ENCODE measurements at places on chromosomes 6 and 20.
A peak's percentile ranks its signal among the peaks of the same experiment; 100 is the strongest.

DNA sequence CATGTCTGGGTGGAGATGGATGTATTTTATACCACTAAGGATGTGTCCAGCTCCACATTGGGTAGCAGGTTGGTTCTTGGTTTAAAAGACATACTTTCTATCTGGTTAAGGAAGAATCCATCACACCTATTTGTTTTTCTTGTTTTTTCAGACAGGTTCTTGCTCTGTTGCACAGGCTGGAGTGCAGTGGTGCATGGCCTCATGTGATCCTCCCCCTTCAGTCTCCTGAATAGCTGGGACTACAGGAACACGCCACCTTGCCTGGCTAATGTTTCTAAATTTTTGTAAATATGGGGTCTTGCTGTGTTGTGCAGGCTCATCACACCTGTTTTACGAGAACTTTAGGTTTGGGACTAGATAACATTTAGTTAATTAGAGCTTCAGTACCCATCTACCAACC lies 115.7 kb upstream of the PRND start:
- no peak for DNase-seq

DNA sequence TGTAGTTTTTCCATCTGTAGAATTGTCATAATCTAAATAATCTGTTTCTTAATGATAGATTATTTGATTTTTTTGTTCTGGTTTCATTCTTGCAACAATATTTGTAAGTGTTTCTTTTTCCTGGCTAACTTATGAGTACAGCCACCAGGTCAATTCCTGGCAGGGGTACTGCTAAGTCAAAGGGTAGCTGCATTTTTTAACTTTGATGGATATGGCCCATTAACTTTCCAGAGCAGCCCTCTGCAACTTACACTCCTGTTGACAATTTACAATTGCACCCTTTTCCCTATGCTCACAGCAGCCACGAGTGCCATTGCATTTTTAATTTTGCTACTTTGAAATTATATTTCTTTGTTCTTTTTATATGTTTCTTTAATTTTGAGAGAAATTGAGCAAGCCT lies 209.3 kb upstream of the CST7 start:
- DNase-seq: no peak

GRCh38 chr20:12270863-12271262 lies 353.2 kb downstream of the BTBD3 start:
- DNase-seq: no peak

DNA sequence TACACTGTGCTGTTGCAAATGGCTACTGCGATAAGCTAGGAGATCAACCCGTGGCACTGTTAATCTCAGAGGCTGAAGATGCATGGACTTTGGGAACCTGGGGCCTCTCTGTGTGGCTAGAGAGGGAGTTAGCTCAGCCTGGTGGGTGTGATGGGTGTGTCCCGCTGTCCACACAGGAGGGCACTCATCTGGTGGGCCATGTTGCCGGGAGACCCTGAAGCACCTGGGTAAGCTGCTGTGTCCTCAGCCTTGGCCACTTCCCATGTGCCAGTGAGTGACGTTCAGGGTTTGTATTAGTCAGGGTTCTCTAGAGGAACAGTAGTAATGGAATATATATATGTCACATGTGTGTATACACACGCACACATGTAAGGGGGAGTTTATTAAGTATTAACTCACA lies 132.7 kb downstream of the ERMARD start:
- no peak for DNase-seq

DNA sequence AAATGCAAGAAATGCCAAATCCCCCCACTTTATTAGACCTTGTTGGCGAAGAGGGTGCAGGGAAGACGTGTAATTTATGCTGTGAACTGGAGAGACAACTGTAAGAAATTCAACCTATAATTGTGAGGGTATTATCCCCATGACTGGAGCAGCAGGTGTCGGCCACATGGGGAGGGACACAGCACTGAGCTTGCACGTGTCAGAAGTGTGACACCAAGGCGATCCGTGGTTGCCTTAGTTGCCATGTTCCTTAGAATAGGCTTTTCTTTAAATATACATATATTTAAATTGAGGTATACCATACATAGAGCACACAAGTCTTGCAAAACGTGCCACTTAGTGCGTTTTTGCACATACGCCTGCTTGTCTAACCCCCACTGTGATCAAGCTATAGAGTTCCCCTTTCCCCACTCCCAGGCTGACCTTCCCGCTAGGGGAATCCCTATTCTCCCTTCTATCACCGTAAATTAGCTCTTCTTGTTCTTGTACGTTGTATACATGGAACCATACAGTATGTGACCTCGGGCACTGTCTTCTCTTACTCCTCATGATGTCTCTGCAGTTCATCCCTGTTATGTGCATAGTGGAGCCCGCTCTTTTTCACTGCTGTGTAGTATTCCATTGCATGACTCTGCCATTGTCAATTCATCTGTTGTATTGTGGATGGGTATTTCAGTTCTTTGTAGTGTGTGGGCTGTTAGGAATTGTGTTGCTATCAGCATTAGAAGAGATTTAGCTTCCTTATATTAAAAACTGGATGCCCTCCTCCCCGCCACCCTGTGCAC lies 81.6 kb upstream of the PMEPA1 start:
- no peak for DNase-seq

DNA sequence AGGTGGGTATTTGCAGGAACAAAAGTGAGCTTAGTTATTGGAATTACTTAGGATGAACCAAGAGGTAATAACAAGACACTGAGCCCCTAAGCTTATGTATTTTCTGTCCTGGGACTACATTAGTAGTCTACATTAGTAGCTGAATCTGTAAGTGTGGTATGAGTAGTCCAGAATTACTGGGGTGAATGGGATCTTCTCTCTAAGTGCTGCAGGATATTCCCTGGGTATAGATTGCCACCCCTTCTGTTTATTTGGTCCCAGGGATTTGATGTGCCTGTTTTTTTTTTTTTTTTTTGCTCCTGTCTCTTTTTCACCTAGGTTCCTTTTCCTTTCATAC lies 5.9 kb downstream of the CD2AP start:
- DNase-seq: peak; percentile 6

DNA sequence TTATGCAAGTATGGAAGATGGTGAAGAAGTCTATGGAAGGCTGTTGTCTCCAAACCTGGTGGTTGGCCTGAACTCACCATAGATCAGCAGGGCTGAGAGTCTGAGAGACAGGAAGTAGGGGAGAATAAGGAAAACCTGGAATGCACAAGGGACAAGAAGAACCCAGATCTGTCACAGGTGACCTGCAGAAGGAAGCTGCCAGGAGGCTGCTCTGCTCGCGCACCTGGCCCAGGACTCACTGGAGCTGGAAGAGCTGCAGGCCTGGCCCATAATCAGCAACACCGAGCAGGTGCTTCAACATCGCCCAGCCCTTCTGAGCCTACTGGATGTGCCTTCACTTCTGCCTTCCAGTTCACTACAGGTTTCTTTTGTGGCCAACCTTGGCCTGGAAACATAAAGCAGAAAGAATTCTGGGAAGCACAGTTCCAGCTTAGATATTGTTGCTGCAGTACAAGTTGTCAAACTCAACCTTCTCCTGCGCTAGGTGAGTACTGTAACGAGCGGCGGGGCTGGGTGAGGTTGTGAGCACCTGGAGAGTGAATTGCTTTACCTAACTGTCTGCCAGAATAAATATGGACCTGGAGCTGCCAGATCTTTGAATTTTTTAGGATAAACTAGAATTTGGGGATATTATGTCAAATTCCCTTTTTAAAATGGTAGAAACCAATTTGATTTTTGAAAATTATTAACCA lies 82.4 kb downstream of the CDH26 start:
- no peak for DNase-seq

DNA sequence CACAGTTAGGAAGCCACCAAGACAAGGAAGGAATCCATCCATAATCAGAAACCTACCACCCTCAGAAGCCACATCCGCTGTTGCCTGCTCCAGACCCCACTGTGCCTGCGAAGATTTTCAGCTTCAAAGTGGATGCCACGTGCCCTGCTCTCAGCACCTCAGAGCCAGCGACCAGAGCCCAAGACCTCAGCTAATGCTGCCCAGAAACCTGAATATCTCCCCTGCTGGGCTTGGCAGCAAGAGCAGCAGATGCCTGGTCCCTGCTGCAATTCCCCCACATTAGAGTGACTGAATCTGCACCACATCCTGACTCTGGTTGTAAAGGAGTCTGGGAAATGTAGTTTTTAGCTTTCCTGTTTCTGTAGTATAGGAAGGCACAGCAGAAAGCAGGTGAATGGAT lies 10.7 kb upstream of the ULBP3 start:
- no peak for DNase-seq

- no peak for DNase-seq
Observed at GRCh38 chr20:3771552-3772058, 4.1 kb upstream of the ADISSP start.

GRCh38 chr20:6866741-6867140 lies 99.3 kb downstream of the BMP2 start:
- DNase-seq: no peak

DNA sequence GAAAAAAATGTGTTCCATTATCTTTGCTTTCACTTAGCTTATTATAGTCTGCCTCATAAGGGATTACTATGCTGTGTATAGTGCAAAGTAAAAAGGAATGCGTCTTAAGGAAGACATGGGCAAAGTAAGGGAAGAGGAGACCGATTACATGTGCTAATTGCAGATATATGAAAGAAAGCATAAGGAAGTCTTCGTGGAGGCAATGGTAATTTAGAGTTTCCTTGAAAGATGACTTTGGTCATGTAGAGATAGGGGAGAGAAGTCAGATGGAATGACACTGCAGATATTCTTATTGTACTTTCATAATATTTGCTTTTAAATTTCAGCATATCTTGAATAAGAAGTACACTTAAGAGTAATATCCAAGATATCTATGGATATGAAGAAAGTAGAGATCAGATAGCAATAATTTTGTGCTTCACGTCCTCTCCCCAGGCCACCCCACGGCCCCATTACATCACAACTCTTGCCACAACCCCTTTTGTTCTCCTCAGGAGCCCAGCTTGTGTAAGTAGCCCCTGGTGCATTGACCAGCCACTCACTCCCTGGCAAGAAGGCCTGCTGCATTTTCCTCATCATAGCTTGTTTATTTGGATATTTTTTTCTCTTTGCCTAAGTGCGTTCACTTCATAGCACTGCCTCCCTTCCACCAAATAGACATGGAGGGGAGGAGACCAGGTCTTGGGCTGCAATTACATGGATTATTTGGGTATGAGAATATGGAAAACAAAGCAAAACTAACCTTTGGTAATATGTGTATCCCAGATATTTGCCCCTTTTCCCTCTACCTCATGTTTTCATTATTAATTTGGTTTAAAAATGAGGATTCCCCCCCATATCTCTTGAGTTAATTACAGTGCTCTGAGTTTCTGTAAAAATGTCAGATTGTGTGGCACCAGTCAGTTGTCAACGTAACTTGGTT lies 30.7 kb upstream of the COL10A1 start:
- DNase-seq: no peak

DNA sequence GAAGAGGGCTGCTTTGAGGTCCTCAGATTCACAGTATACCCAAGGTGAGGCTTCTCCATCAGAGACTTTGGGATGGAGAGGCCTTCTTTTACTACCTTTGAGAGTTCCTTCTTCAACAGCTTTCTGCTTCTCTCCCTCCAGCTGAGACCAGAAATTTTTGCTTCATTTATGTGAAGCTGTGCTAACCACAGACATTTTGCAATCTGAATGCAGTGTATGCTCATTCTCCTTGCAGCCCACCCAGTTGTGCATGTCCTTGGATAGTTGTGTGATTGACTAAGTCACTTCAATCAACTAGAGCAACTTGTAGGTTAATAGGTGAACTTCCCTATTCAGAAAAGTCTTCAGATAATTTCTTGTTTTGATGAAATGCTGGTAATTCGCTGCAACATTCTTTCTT lies 20.1 kb downstream of the DCBLD1 start:
- peak; percentile 45 for DNase-seq

- DNase-seq: no peak
Observed at GRCh38 chr6:94639564-94639963, 937.8 kb upstream of the MANEA start.

- no peak for DNase-seq
Observed at GRCh38 chr6:100461917-100462705, 2.6 kb downstream of the SIM1 start.

- peak; percentile 14 for DNase-seq
Observed at GRCh38 chr6:93972791-93973190, 553.4 kb upstream of the EPHA7 start.

DNA sequence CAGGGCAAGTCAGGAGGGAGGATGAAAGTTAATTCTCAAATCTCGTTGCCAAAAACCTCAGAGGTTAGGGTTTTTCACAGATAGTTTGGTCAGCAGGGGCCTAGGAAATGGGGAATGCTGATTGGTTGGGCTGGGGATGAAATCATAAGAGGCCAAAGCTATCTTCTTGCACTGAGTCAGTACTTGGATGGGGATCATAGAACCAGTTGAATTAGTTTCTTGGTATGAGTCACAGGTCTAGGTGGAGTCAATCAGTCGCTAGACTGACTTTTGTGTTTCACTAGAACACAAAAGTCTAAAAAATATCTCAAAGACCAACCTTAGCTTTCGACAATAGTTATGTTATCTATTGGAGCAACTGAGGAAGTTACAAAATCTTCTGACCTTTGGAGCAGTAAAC lies 368.5 kb downstream of the TBC1D32 start:
- peak; percentile 44 for DNase-seq

DNA sequence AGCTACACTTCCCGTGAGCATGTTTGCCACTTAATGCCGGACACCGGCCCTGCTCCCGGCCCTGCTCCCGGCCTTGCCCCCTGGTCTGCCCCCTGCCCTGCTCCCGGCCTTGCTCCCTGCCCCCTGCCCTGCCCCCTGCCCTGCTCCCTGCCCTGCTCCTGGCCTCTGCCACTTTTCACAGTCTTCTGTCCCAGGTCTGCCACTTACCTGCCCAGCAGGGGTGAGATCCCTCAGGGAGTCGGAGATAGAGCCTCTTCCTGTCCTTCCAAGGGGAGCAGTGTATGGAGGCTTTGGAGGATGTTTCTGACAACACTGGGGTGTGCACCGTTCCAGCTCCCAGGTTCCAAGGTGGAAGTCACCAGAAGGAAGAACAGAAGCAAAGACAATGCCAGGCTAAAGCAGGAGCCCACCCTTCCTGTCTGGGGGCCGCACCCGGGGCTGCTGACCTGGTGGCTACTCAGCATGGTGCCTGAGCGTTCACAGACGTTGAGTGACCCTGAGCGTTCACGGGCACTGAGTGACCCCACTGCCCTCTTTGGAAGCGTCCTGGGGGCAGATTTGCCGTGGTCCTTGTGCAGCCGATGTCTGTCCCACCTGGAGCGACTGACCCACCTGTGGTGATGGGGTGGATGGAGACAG lies 199.8 kb downstream of the DLL1 start:
- DNase-seq: no peak

GRCh38 chr20:16407251-16408067 lies 165.8 kb downstream of the KIF16B start:
- no peak for DNase-seq

DNA sequence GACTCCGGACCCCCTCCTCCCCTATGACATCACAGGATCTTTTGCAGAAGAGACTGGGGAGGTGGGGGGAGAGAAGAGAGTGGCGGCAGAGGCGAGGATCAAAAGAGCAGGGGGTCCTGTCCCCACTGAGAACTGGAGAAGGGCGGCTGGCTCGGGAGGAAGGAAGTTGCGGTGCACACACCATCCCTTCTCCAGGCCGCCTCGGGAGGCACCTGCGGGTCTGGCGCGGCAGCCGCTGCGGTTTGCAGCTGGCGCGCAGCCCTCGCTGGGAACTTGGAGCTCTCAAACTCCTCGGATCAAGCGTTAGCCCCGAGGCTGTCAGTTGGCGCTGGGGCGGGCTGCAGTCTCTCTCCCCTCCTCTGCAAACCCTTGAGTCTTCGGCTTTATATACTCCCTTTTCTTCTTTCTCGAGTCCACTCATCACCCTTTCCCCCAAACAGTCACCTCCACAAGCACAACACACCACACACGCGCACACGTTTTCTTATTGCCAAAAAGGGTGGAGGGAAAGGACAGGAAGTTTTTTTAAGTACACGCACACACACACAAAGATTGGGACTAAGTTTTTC lies 180.7 kb downstream of the TBXT start:
- peak; percentile 30 for DNase-seq

- no peak for DNase-seq
Observed at GRCh38 chr20:50798650-50799049, 3.8 kb downstream of the BCAS4 start.
